ENCODE measurements at places on chromosomes 5 and 9. TPM values are rescaled to one million over a fixed set of nuclear protein-coding genes. Genes with fewer than 3 reads are reported as not detected.

Gene ENG
- 1.5 TPM for total RNA-seq

Gene KIF4B
- total RNA-seq: not detected

GRCh38 chr5:77396017-77396416 lies 96.1 kb downstream of the WDR41 start:
- DNase-seq: no peak

GRCh38 chr5:53045263-53045662 lies 56.1 kb downstream of the ITGA2 start:
- peak; percentile 25 for DNase-seq

DNA sequence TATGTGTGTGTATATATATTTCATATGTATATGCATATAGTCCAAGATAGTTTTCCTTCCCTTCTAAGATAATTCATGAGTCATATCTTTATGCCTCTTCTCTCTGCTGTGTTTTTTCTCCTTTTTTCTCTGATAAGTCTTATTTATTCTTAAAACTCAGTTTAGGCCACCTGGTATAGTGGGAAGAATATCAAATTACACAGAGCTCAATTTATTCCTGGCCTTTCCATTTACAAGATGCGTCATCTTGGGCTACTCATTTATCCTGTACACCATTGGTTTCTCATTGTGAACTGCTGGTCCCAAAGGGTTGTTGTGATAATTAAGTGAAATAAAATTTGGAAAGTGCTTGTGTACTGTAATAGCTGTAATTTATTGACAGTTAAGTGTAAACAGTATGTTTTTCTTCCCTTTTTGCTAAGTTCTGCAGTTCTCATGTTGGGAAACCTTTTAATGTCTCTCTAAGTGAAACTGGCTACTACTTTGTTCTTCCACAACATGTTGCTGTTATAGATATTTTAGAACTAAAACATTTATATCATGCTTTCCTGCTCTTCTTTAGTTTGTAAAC lies 19.4 kb downstream of the CCDC171 start:
- no peak for DNase-seq

GRCh38 chr9:130973686-130974281 lies 34.7 kb upstream of the FIBCD1 start:
- DNase-seq: no peak

DNA sequence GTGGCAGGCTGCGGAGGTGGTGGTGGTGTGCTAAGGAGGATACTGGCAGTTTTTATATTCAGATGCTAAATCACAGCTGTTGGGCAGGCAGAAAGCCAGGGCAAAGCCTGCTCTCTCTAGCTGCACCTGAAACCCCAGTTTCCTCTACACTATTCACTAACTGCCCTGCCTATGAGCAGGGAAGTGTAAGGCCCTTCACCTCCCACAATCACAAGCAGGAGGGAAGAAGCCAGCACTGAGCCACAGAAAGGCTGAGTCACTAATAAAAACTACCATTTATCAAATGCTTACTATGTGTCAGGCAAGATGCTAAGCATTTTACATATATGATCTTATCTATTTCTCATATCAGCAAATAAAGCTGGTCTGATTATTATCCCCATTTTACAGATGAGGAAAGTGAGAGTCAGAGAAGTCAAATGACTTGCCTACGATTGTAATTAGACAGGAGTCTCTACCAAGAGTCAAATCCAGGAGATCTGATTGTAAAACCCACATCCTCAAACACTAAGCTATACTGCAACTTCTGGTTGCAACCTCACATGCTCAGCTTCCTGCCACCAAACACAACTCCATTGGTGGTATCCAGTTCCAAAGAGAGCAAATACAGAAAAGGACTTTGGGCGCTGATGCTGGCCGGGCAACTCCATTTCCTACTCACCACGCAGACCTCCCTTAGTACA lies 17.7 kb upstream of the IL6ST start:
- peak; percentile 78 for DNase-seq

DNA sequence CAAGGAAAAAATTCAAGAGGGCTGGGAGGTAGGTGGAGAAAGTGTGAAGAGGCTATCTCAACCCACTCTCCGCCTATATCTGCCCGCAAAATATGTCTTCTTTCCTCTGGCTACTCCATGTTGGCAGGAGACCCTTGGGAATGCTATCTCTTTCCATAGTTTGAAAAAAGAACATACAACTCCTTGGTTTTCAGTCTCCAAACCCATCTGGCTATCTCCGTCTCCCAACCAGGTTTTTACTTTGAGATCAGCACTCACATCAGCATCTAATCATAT lies 109.9 kb upstream of the IFNE start:
- no peak for DNase-seq

DNA sequence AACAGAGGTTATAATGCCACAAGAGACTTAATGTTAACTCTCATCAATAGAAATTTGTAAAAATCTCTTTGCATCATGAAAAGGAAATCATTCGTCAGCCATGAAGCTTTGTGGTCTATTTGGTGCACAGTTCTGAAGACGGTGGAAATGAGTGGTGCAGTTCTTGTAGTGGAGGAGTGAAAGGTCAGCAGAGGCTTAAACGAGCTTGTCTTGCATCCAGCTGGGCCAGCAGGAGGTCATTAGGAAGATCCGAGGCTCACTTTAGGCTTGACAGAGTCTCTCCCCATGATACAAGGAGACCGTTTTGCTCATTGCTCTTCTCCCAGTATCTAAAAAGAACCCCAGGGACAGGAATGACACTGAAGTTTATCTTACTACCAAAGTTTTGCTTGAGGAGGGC lies 440.8 kb downstream of the BNC2 start:
- DNase-seq: peak; percentile 35

Data from astrocyte (in vitro differentiated cells and primary cell).